COR-L47 (cell line): ENCODE measurements at places on chromosomes 1 and 21.

- no peak for DNase-seq
Observed at GRCh38 chr1:67468066-67468718, 38.0 kb upstream of the SERBP1 start.

- no peak for DNase-seq
Observed at GRCh38 chr1:1041092-1041523, 21.2 kb downstream of the AGRN start.

- DNase-seq: no peak
Observed at GRCh38 chr1:216330262-216330661, 93.0 kb downstream of the USH2A start.

DNA sequence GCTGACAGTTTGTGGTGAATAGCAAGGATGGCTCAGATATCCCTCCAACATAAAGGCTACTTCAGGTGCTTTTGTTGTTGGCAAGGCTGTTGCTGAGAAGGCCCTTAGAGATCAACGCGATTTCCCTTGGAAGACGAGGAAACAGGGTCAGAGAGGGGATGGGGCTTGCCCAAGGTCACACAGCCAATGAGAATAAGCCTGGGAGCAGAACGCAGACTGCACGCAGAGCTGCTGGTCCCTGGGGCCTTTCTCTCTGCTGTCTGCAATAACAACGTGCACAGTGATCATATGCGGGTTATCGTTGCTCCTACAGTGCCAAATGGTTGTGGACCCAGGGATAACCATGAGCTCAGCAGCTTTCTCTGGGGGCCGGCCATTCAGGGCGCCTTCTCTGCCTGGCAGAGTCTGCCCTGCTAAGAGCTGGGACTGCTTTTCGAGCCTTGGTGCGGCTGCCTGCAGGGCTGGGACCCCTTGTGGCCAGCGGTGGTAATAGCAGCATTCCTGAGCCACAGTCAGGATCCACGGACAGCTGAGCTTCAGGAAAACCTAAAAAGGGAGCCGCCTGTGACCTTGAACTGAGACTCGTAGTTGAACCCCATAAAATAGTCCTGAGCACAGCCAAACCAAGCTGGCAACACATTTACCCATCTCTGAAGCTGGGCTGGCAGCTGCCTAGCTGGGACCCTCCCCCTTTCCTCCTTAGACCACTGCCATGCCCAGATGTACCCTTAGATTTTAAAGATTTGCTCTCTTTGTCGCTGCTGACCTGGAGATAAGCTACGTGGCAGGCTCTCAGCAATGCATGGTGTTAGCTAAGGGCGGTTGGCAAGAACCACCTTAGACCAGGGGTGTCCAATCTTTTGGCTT is 39.8 kb downstream of the HTR6 start:
- DNase-seq: peak; percentile 63

DNA sequence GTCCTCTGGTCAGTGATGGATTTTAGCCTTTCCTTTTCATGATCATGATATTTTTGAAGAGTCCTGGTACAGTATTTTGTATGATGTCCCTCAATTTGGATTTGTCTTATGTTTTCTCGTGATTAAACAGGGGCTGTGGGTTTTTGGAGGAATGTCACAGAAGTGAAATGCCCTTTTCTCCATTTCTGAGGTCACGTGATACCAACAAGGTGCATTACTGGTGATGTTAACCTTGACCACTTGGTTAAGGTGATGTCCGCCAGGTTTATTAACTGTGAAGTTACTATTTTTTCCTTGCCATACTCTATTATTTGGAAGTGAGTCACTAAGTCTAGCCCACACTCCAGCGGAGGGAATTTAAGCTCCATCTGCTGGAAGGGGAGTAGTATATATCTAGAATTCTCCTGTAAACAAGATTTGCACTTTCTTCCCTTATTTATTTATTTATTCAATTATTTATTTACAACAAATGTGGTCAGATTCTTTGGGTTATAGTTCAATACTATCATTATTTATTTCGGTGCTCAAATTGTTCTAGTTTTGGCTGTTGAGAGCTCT is 123.4 kb downstream of the HIVEP3 start:
- DNase-seq: no peak

DNA sequence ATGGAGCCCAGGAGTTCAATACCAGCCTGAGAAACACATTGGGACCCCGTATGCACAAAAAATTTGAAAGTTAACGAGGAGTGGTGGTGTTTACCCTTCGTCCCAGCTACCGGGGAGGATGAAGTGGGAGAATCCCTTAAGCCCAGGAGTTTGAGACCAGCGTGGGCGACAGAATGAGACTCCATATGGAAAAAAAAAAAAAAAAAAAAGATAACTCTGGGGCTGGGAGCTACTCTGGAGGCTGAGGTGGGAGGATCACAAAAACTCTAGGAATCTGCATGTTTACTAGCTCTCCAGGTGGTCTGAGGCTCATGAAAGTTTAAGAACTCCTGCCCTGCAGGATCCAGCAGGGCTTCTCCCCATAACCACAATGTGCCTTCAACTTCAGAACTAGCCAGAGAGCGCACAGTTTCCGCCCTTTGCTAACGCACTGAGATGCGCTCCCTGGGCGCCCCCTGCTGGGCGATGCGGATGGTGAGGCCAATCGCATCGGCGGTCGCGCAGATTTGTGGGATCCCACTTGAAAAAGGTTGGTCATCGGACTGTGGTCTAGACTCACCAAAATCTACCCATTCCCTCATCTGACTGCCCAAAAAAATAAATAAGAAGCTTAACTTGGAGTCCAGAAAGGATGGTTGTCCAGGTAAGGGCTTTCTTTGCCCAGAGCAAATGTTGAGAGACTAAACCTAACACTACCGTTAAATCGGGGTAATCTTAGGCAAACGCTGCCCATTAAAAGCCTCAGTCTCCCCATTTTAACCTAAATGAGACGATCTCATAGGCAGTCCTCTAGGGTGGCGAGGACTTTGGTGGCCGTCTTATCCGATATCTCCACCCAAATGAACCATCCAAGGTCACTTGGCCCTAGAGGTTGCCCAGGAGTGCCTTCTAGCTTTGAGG is 8.8 kb downstream of the ZNF683 start:
- DNase-seq: peak; percentile 48
